ENCODE measurements at places on chromosomes 4 and X.
A peak's percentile ranks its signal among the peaks of the same experiment; 100 is the strongest.

GRCh38 chr4:36064117-36064516 is 180.2 kb downstream of the ARAP2 start:
- no peak for DNase-seq

GRCh38 chrX:6856471-6856870 is 291.0 kb upstream of the STS start:
- DNase-seq: no peak

GRCh38 chr4:16031546-16032395 is 52.1 kb downstream of the PROM1 start:
- no peak for DNase-seq

GRCh38 chrX:17375637-17376430 is 834 bp downstream of the NHS start:
- DNase-seq: peak; percentile 23

DNA sequence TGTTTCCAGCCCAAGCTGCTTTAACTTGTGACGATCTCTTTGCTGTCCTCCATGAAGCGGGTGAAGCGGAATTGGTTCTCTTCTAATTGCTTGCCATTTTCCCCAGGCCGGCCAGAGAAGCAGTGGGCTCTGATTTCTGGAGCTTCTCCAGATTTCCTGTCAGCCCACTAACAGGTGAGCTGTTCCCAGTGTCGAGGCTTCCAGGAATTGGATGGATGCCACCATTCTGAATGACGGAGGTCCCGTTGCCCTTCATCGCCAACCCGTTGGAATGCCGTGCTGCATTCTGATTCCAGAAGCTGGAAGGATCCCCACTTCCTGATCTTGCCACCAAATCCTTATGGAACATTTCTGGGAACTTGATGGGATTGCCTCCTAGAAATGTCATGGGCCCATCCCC is 31.0 kb downstream of the PAGE1 start:
- no peak for DNase-seq

GRCh38 chr4:6380746-6381410 is 91.5 kb downstream of the PPP2R2C start:
- no peak for DNase-seq

DNA sequence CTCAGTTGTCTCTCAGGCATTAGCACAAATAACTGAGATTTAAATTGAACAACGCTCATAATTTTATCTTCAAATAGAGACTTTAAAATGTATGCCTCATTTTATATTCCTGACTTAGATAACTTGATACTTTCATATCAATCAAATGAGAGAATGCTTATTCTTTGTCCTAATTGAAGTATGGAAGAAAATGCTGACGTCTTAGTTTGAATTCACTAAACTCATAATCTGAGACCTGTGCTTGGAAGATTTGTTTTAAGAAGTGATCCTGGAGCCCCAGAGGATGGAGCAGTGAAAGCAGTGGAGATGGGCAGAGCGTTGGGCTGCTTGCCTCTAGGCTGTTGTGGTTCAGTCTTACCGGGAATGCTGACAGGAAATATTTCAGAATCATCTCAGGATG is 76.1 kb downstream of the ZNF518B start:
- no peak for DNase-seq

- no peak for DNase-seq
Observed at GRCh38 chrX:13271511-13271910, 48.3 kb downstream of the ATXN3L start.

DNA sequence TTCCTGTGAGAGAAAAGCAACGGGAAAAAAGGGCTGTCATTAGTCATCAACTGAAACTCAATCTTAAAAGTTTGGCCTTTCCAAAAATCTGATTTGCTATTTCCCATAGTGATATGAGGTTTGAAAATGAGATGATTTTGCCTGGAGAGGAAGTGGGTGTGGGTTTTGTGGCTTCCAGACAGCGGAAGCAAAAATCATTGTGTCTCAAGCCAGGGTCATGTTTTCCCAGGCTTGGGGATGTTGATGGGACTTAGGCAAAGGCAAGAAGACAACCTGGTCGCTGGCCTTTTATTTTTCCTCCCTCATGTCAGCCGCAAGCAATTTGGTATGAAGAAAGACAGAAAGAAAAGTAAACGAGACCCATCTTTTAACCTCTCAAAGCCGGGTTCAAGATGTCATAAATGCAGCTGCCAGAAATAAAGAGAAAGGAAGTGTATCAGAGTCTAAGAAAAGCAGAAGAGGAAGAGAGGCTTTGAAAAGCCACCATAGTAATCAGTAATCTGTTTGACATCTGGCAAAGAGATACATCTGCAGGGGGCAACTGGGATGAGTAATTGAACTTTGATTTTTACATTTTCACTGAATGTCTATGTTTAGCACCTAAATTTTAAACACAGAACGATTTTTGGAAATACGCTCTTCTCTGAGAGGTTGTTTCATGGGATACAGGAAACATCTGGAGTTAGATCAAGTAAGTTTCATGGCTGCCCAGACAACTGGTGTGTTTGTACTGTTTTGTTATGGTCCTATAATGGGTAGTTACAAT is 521.6 kb upstream of the SLIT2 start:
- no peak for DNase-seq

- DNase-seq: no peak
Observed at GRCh38 chrX:46381630-46382029, 163.6 kb downstream of the ZNF674 start.

DNA sequence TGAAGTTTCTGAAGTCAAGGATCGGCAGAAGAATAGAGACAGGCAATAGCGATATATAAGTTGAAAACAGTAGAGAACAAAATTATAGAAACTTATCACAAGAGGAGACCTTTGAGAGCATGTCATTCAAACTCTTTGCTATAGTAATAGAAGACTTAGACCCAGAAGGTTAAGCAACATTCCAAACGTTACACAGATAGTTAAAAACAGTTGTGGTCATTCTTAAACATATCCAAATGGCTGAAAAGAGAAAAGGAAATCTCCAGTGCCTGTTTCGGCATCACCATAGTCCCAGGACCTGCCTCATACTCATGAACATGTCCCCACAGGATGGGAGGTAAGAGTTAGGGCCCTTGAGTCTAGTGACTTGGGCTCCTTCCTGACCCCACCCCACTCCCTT is 258.1 kb upstream of the NOCT start:
- no peak for DNase-seq

GRCh38 chrX:72394518-72395170 is 88.9 kb upstream of the CITED1 start:
- DNase-seq: no peak

GRCh38 chr4:107600983-107601382 is 119.1 kb downstream of the PAPSS1 start:
- no peak for DNase-seq

DNA sequence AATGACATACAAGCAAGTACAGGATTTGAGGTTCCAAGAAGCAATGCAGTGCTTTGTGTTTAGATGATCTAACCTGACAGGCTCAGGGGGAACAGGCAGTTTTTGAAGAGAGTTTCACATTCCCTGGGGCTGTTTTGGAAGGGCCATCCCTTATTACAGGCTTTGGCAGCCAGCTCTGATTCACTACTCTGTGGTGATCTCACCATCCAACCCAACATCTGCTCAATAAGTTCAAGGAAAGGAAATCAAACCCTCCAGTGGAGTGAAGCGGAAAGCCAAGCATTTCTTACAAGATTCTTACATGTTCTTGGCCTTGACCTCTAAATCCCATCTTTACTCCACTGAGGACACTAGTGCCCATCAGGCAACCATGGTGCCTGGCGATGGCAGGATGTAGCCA is 7.5 kb downstream of the IDS start:
- DNase-seq: no peak

DNA sequence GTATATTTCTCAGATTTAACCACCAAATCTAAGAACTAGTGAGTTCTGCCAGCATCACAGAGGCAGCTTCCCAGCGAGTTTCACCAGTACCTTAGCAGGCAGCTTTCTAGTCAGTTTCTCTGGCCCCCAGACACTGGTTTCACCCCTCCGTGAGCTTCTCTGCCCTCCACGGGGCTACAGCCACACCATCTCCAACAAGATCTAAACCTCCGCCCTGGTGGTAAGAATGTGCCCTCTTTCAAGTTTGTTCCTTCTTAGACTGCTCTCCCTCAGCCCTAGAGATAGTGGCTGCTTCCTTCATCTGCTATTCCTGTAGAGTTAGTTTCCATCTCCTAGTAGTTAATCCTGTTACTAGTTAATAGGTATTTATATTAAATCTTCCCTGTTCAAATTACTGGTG is 60.5 kb upstream of the TAB3 start:
- DNase-seq: no peak

DNA sequence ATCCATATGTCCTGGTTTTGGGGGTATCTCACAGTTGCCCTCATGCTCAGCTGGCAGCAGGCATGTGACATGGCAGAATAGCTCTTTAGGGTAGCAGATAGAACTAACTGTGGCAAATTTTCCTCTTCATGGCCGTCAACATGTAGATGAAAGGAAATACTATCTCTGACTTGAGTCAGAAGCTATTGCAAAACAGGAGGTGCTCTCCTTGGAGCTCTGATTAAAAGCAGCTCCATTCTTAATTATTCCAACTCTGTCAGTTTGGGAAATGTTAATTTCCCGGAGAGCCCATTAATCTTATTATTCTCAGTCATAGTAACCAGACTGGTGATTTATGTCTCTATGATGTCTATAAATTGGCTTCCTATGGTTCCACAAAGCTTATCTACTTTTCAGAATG is 18.2 kb downstream of the IL13RA1 start:
- no peak for DNase-seq

DNA sequence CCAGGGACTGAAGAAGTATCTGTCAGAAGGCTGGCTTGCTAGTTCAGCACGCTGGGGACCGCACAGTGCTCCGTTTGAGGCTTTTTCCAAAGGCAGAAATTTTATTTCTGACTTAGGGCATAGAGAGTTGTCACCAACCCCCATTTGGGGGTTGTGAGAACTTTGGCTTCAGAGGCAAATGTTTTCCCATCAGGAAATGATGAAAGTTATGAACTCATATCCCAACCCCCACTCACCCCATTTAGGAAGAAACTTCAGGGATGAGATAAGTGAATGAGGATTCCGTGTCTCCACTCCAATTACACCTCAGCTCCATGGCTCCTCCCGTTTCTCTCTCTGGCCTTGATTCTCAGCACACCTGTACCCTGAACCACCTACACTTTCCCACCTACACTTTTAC is 4.3 kb upstream of the WDR13 start:
- no peak for DNase-seq

GRCh38 chr4:158002173-158002572 is 170.7 kb downstream of the GASK1B start:
- DNase-seq: no peak

DNA sequence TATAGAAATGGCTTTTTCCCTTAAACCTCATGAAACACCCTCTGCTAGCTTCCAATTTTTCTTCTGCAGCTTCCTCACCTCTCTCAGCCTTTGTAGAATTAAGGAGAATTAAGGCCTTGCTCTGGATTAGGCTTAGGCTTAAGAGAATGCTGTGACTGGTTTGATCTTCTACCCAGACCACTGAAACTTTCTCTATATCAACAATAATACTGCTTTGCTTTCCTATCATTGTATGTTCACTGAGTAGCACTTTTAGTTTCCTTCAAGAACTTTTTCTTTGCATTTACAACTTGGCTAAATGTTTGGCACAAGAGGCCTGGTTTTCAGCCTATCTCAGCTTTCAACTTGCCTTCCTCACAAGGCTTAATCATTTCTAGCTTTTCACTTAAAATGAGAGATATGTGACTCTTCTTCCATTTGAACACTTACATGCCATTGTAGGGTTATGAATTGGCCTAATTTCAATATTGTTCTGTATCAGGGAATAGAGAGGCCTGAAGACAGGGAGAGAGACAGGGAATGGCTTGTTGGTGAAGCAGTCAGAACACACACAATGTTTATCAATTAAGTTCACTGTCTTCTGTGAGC is 28.2 kb downstream of the TMEM154 start:
- DNase-seq: no peak

DNA sequence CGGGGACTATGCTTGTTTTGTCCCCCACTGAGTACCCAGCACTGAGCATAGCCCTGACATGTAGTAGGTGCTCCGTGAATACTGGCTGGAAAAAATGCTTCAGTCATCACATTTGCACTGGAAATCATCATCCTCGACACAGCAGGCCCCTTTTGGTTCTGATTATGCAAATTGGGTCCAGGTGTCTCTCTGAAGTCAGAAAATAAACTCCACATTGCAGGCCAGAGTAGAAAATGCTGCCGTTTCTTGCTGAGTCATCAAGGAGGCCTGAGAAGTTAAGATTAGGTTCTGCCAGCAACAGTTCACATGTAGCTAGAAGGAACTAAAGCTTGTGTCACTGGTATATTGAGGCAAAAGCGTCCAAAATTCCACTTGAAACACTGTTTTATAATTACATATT is 15.0 kb upstream of the STK32B start:
- no peak for DNase-seq

DNA sequence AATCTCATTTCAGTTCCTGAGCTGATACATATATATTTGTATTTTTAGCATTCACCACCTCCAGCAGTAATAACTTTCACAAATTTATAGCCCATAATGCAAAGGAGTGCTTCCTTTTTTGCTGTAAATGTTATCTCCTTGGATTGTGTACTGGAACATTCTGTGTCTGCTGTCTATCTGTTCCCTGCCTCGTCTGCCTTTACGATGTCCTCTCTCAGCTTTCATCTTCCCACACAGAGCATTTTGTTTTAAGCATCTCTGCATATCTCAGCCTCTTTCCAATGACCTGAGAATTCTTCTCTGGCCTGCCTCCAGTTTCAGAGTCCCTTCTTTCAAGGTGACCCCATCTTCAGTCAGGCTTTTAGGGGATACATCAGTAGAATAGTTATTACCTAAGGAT is 43.1 kb downstream of the GYG2 start:
- no peak for DNase-seq

DNA sequence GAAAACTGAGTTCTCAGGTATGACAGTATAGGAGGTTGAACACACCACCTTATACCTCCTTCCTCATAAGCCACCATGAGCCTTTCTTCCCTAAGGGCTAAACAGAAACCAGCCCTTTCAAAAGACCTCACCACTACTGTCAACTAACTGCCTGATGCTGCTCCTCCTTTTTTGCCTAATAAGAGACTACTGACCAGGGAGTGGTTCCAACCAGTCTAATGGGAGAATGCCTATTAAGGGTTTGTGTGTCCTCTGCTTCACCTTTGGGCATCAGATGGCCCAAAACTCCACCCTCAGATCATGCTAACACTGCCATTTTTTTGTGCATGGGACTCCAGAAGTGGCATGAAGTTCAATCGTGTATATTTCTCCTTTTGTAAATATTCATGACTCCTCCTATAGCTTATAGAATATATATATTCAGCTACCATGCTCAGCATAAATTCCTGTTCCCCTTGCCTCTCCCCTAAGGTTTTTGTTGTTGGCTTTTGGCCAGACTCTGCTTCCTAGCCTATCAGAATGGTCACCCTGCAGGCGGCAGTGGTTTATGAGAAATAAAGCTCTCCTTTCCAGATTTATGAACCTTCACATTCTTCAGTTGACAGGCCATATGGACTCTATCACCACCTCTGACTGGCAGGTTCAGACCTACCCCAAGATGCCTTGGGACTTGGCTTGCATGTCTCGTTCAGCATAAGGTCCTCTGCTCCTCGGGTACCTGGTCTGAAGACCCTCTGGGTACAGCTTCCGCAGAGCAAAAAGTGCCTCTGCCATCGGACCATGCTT is 28.2 kb downstream of the FGFBP1 start:
- no peak for DNase-seq
